ENCODE measurements at places on chromosomes 16 and 17.

- DNase-seq, result no peak
Observed at GRCh38 chr17:31544186-31544585, 152.7 kb downstream of the RAB11FIP4 start.

- peak; percentile 50 for DNase-seq
Observed at GRCh38 chr17:72255481-72255880, 134.7 kb downstream of the SOX9 start.

- DNase-seq, result no peak
Observed at GRCh38 chr17:65855245-65855644, 293.8 kb upstream of the AXIN2 start.

GRCh38 chr16:57643910-57644309, 15.5 kb downstream of the ADGRG1 start:
- DNase-seq, result no peak

DNA sequence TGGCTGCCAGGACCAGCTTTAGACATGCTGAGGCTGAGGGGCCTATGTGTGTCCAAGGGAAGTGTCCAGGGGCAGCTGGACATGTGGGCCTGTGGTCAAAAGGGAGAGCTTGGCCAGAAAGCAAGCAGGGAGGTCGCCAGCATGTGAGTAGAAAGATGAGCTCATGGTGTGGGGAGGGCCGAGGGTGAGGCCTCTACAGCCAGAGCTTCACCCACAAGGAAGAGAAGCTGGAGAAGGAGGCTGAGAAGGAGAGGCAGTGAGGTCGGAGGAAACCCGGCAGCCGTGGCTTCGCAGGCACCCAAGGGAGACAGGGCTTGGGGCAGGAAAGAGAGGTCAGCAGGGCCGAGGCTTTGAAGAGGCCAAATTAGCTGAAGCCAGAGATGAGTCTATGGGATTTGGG, 4.0 kb upstream of the HSD11B2 start:
- no peak for DNase-seq

- DNase-seq, result no peak
Observed at GRCh38 chr17:236641-237405, 55.4 kb upstream of the DOC2B start.

- DNase-seq, result no peak
Observed at GRCh38 chr16:50227665-50228064, 38.7 kb upstream of the ADCY7 start.

- DNase-seq, result no peak
Observed at GRCh38 chr17:42913522-42913921, 12.9 kb downstream of the G6PC1 start.

- DNase-seq, result no peak
Observed at GRCh38 chr16:51685498-51685897, 534.4 kb upstream of the SALL1 start.

GRCh38 chr17:14427900-14428647, 127.2 kb downstream of the HS3ST3B1 start:
- DNase-seq, result no peak

Measured in NCI-H345 (cell line).